ENCODE measurements at places on chromosomes 7 and 10.
A peak's percentile ranks its signal among the peaks of the same experiment; 100 is the strongest.

- DNase-seq = no peak
Observed at GRCh38 chr7:133207687-133208086, 45.2 kb upstream of the EXOC4 start.

DNA sequence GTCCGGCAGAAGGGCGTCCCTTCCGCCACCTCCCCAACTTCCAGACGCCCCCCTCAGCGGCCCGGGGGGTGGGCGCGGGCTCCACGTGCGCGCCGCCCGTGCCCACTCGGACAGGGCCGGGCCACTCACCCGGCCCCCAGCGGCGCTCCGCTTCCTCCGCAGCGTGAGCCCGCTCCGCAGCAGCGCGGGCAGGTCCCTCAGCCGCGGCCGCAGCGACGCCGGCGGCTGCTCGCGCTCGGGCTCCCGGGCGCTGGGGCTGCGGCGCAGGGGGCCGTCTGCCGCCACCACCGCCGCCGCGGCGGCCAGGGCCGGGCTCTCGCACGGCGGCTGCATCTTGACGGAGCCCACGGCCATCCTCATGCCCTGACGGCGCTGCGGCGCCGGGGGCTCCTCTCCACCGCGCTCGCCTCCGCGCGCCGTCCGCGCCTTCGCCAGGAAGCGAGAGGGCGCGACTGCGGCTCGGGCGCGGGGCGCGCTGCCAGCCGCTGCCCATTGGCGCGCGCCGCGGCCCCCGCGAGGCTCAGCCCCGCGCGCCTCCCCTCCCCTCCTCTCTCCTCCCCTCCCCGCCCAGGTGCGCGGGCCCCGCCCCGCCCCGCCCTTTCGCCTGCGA, at the start of gene RAPGEF5:
TSS of gene RAPGEF5 (minus strand) at position 454 of the 610 bp plus-strand sequence. CDS start at position 360, 94 bp downstream.
- DNase-seq = peak; percentile 66

DNA sequence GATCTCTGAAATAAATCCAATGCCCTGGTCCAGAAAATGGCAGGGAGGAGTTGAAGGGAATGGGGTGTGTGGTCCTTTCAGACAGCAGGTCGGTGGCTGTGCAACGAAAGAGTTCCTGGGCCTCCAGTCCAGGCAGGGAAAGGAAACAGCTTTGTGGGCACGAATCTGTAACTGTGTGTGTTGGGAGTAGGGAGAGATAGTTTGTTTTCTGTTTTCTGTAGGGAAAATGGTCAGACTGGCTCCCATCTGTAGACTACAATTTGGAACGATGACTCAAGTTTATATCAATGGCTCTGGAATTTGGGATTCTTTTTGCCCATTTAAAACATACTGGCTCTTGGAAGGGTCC, 2.6 kb upstream of the HOXA9 start:
- no peak for DNase-seq

DNA sequence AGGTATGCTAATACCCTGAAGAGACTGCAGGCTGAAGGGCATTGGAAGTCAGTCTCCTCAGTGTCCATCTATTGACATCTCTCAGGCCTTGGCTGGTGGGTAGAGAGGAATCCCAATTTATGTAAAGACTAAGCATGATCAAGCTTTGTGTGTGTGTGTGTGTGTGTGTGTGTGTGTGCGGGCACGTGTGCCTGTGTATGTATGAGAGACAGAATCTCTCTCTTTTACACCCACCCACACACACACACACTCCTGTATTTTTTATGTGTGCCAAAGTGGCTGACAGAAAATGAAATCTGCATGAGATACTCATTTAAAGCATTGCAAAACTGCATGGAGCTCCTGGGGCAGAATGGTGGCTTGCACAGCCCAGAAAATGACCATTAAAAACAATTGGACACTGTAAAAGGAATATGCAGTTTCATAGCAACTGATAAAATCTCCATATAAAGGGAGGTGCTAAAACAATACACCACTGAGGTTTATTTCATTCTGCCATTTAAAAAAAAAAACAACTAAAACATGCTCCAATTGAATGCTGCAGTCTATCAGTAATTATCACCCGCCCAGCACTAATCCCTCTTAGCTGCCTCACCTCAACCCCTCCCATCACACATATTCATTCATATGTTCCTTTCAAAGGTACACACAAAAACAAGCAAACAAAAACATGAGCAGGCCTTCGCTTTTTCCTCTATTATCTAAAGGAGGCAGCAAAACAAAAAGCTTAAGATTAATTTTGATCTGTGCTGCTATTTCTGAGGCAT, 385.0 kb downstream of the KCNMA1 start:
- DNase-seq = no peak

DNA sequence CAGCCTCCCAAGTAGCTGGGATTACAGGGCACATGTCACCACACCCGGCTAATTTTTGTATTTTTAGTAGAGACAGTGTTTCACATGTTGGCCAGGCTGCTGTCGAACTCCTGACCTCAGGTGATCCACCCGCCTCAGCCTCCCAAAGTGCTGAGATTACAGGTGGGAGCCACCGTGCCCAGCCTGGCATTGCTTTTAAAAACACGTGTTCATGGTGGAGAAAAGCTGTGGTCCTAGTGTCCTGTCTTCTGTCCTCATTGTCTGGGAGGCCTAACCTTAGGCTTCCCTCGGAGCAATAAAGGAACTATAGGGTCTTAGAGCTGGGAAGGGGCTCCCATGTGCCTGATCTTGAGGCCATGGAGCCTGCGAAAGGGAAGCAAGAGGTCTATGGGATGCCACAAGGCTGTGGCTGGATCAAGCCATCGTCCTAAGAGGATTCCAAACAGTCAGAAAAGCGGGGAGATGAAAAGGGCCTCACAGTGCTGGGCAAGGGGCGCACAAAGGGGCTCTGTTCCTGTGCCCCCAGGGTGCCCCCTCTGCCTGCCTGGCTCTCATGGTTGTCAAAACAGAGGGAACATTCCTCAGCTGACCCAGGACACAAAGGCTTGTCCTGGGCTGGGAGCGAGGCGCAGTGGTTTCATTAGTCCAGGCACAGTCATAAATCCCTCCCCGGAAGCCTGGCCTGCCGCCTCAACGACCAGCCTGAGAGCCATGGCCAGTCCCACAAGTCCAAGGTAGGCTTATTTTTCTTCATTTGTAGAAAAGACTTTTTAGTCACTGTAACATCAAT, 106.6 kb upstream of the TNS3 start:
- no peak for DNase-seq

DNA sequence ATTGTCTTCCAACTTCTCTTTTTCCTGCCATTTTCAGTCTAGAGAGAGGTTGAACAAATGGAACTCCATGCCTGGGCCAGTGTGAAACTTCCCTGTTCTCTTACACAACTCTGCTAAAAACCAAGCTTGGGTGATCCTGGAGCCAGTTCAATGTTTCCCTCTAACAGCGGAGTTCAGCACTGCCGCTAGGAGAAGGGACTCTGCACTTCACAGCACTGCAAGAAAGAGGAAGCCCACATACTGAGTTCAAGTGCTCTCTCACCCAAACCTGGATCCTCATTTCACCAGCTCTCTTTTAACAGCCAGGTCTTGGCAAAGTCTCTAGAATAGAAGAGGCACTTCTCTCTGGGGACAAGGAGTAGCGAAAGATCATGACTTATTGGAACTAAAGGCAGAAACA, 18.8 kb downstream of the FOXI2 start:
- no peak for DNase-seq

- no peak for DNase-seq
Observed at GRCh38 chr7:47104206-47104549, 477.7 kb downstream of the TNS3 start.

GRCh38 chr7:145543242-145543641, 573.4 kb upstream of the CNTNAP2 start:
- no peak for DNase-seq

DNA sequence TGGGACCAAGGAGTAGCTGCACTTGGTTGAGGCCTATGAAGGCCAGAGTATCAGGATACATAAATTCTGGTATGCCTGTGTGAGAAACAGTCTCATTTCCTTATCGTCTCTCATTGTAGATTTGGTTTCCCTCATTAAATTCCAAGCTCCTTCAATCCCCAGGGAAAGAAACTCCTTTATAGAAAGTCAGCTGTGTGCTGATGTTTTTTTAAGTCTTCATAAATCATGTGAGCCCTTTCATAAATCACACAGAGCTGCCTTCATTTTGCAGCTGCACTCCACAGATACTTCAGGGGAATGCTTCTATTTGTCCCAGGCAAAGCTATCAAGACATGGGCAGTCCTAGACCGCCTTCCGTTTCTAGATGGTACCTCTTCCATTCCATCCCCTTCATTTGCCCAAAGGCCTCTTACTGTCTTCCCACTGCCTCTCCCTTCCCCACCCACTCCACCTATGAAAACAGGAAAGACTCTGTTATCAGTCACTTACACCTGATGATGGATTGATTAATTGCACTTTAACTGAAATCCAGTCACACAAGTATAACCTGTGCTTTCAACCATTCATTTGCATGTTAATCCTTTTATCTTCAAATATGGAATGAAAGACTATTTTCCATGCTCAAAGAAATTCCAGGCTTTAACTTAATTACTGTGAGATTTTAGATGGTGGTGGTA, 290.2 kb downstream of the C7orf25 start:
- no peak for DNase-seq

GRCh38 chr7:92717623-92717992, 118.8 kb downstream of the CDK6 start:
- DNase-seq = no peak

Data from HEK293T (cell line).